ENCODE measurements at places on chromosomes 4 and X.
A peak's percentile ranks its signal among the peaks of the same experiment; 100 is the strongest.

DNA sequence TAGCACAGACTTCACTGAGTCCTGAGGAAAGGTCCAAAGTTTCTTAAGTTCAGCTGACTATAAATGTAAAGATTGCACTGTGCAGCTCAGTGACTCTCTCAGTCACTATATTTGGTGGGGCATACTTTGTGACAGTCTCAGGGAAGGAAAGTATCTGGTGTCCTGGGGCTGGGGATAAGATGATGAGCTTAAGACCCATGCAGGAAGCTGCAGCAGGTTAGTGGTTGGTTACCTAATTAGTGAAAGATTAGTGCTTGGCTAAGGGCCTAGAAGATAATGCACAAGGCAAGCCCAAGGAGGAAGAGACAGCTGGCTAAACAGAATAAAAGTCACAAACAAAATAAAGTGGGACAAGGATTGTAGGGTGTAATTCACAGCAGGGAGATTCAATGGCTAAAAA, 25.4 kb upstream of the SLITRK4 start:
- no peak for DNase-seq

DNA sequence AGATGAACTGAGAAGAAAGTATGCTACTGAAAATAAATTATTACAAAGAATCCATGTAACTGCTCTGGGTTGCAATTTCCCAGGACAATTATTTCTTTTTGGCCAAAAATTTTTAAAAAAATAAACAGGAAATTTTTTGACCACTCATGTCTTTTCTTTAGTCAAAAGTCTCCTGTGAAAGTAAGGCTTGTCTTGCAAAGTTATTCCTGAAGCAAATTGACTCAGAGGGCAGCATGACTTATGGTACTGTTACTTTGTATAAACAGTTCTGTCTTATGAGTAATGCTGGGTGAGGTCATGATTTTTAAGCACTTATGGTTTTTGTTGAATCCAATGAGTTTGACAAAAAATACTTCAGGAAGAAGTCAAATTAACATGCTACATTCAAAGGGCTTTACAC, 292.8 kb upstream of the ARSJ start:
- DNase-seq, result no peak

DNA sequence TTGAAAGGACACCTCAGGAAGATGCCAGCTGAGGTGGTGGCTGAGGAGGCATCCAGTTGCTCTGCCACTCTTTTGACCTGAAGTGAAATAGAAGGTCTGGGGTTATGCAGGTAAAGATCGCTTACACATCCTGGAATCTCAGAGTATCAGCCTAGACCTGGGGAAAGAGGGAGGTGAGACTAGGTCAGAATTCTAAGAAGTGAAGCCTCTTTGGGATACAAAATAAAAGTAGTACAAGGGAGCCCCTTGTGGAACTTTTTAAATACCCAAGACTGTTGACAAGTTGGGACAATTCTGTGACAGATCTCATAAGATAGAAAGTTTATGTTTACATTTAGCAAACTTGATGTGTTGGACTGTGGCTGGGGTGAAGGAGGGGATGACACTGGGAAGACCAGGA, 263.1 kb downstream of the SPRY1 start:
- DNase-seq, result peak; percentile 31

GRCh38 chr4:118757761-118758251, 72.6 kb downstream of the METTL14 start:
- no peak for DNase-seq

- DNase-seq, result peak; percentile 0
These were observed 443.9 kb upstream of the INTU start for GRCh38 chr4:127188847-127189246.

GRCh38 chr4:43089730-43090129, 197.2 kb downstream of the GRXCR1 start:
- no peak for DNase-seq

DNA sequence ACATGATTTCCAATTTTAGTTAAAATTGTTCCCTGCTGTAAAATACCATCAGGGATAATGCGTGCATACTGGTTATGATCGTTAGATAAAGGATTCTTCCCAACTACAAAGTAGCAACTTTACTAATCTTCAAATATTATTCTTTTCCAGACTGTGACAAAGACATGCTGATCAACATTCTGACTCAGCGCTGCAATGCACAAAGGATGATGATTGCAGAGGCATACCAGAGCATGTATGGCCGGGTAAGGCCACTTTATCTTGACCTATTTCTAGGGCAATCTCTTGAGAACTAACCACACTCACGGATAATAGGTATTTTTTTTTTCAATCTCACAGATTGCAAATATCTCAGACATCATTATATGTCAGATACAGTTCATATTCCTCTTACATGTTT, 47.0 kb downstream of the ANXA10 start:
- no peak for DNase-seq

- DNase-seq, result no peak
These were observed 47.8 kb upstream of the LGI2 start for GRCh38 chr4:25078523-25078922.

All from SW480 (cell line).